ENCODE measurements at places on chromosomes 1 and 21. TPM values are rescaled to one million over a fixed set of nuclear protein-coding genes. Genes with fewer than 3 reads are reported as not detected.

CR1L gene
- not detected for total RNA-seq

PRDM16 gene
- total RNA-seq, result not detected

OR2M2 gene
- not detected for total RNA-seq

AMY1C gene
- not detected for total RNA-seq

SLFNL1 gene
- 1.5 TPM for total RNA-seq

SLC35F3 gene
- total RNA-seq, result not detected

AXDND1 gene
- total RNA-seq, result 0.15 TPM

IL12RB2 gene
- not detected for total RNA-seq

STXBP3 gene
- total RNA-seq, result 68.9 TPM

RCAN3 gene
- total RNA-seq, result 6.6 TPM

DUSP10 gene
- total RNA-seq, result 1.1 TPM

FOXD2 gene
- total RNA-seq, result 0.07 TPM

TSPEAR gene
- total RNA-seq, result not detected

WNT3A gene
- not detected for total RNA-seq

MEX3A gene
- 2.5 TPM for total RNA-seq

BATF3 gene
- 4.4 TPM for total RNA-seq

CGN gene
- total RNA-seq, result 0.22 TPM

ERICH3 gene
- total RNA-seq, result not detected

VASH2 gene
- not detected for total RNA-seq

BRINP3 gene
- total RNA-seq, result not detected

DYRK3 gene
- total RNA-seq, result 0.93 TPM

DMBX1 gene
- total RNA-seq, result not detected

ELAPOR1 gene
- 0.22 TPM for total RNA-seq

EPS8L3 gene
- not detected for total RNA-seq

NR1I3 gene
- not detected for total RNA-seq

PTAFR gene
- total RNA-seq, result 37.8 TPM

CFHR1 gene
- total RNA-seq, result not detected

LHX8 gene
- total RNA-seq, result not detected

SYCP1 gene
- total RNA-seq, result not detected

F5 gene
- not detected for total RNA-seq

PLA2G2E gene
- not detected for total RNA-seq

NHLH1 gene
- total RNA-seq, result 0.48 TPM

KLHDC7A gene
- not detected for total RNA-seq

CFHR5 gene
- not detected for total RNA-seq

EFHD2 gene
- total RNA-seq, result 24.9 TPM

GPR52 gene
- 2.5 TPM for total RNA-seq

PARP1 gene
- total RNA-seq, result 586 TPM

KIF14 gene
- 15.2 TPM for total RNA-seq

GNG4 gene
- not detected for total RNA-seq

A3GALT2 gene
- 0.47 TPM for total RNA-seq

UBASH3A gene
- not detected for total RNA-seq

MYBPH gene
- 62.2 TPM for total RNA-seq

PTPRC gene
- 367 TPM for total RNA-seq

SFN gene
- total RNA-seq, result 0.47 TPM

ZNF593OS gene
- not detected for total RNA-seq

RIPPLY3 gene
- total RNA-seq, result not detected

All from Karpas-422 (cell line).